ENCODE measurements at places on chromosomes 12 and 14.

DNA sequence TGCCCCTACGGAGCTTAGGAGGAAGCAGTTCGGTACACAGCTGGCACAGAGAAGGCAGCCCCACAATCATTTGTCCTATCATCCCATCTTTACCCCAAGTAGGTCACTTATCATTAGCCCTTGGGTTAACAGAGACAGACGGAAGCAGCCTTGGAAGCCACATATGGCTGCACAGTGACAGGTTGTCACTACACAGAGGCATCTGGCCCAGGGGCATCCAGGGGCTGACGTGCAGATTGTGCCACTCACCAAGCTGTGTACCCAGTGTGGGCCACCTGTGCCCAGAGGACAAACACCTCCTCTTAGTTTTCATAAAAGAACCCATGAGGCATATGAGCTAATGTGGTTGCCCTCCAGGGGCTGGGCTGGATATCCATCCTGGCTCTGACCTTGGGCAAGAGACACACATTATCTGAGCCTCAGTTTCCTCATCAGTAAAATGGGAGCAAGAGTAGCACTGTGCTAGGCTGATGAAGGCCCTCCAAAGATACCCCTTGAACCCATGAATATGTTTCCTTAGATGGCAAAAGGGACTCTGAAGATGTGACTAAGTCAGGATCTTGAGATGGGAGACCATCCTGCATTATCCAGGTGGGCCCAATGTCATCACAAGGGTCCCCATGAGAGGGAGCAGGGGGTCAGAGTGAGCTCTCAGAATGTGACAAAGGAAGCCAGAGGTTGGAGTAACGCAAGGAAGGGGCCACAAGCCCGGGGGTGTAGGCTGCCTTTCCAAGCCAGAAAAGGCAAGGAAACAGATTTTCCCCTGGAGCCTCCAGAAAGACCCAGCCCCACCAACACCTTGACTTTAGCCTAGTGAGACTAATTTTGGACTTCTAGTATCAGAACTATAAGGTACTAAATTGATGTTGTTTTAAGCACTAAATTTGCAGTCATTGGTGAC lies 64.6 kb downstream of the C14orf132 start:
- H3K27me3 ChIP-seq, result no peaks in the 10 kb centered on the region
- DNase-seq, result no peak
- H3K4me3 ChIP-seq, result no peak overlapping the region
- no peak overlapping the region for H3K27ac ChIP-seq
- H3K36me3 ChIP-seq, result no peaks in the 10 kb centered on the region

DNA sequence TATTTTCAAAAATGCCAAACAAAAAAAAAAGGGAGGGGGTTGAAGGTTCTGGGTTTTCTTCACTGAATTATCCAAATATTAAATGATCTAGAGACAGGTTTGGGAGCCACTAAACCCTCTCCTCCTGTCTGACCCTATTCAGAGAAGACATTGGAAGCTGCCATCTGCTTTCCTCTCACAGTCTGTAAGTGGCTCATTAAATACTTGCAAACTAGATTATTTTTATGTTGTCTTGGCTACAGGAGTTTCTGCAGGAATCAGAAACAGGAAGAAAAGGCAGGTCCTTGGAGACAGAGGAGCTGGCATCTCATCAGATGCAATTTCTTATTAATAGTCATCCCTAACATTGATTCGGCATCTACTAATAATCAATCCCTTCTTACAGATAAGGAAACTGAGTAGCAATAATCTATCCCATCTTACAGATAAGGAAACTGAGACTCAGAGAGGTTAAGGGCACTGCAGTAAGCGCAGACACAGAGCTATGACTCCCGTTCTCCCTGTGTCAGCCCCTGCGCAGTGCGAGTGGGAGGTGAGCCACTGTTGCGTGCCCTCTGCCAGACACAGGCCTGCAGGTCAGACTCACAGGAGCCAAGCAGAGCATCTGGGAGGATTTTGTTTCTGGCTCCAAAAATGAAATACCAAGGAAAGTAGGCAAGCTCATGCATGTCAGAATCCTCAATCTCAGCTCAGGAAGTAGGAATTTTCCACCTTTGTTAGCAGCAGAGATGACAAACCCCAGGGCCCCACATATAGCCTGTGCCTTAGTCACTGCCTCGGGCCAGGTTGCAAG lies 11.0 kb downstream of the BDKRB2 start:
- no peaks in the 10 kb centered on the region for H3K27me3 ChIP-seq
- H3K27ac ChIP-seq, result no peak overlapping the region
- no peaks in the 10 kb centered on the region for H3K36me3 ChIP-seq
- DNase-seq, result no peak
- no peaks in the 10 kb centered on the region for H3K4me1 ChIP-seq

DNA sequence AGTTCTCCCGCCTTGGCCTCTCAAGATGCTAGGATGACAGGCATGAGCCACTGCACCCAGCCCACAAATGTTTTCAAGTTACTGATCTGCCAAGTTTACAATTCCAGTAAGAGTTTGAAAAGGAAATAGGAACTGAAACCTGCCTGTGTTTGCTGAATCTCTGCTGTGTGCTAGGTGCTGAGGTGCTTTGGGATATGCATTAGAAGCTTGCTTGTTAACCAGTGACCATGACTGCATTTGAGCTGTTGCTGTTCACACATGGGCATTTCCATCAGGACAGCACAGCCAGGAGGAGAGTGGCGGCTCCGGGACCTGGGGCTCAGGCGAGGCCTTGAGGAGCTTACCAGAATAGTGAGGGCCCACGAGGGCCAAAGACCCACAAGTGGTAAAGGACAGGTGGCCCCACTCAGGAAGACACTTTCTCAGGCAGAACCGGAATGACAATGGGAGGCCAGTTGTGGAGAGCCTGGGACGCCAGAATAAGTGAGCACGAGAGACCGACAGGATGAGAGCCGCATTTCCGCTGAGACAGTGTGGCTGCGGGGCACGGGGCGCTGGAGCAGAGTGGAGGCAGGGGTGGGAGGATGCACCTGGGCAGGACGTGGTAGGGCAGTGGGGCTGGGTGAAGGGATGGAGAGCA lies 54.5 kb upstream of the MMP17 start:
- H3K27ac ChIP-seq, result peak overlapping the region; percentile 79
- H3K4me1 ChIP-seq, result peaks cover 42% of the 10 kb centered on the region
- peaks cover 52% of the 10 kb centered on the region for H3K36me3 ChIP-seq
- peak overlapping the region; percentile 54 for H3K4me3 ChIP-seq
- no peaks in the 10 kb centered on the region for H3K27me3 ChIP-seq

- H3K27ac ChIP-seq, result no peak overlapping the region
- no peaks in the 10 kb centered on the region for H3K27me3 ChIP-seq
- H3K4me3 ChIP-seq, result no peak overlapping the region
- peaks cover 25% of the 10 kb centered on the region for H3K4me1 ChIP-seq
- no peak for DNase-seq
Measured at GRCh38 chr12:57736741-57737466, 1.6 kb downstream of the AGAP2 start.

- no peak for DNase-seq
- H3K36me3 ChIP-seq, result no peaks in the 10 kb centered on the region
- H3K27ac ChIP-seq, result no peak overlapping the region
- no peaks in the 10 kb centered on the region for H3K4me1 ChIP-seq
- no peak overlapping the region for H3K4me3 ChIP-seq
- no peaks in the 10 kb centered on the region for H3K27me3 ChIP-seq
Measured at GRCh38 chr14:70000601-70001000, 121.4 kb downstream of the SMOC1 start.

DNA sequence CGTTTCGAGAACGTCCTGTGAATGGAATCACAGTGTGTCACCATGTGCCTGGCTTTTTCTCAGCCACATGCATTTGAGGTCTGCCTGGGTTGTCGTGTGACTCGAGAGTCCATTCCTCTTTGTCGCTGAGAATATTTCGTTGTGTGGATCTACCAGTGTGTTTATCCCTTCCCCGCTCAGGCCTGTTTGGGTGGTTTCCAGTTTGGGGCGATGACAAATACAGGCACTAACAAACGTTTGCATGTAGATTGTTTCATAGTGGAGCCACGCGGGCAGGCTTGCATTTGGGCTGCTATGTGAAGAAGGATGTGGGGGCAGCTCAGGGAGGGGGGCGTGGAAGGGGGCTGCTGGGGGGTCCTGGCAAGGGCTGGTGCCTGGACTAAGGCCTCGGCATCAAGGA lies 14.1 kb downstream of the RIN3 start:
- H3K4me1 ChIP-seq, result peaks cover 39% of the 10 kb centered on the region
- H3K27ac ChIP-seq, result no peak overlapping the region
- no peaks in the 10 kb centered on the region for H3K27me3 ChIP-seq
- no peak for DNase-seq
- no peak overlapping the region for H3K4me3 ChIP-seq

DNA sequence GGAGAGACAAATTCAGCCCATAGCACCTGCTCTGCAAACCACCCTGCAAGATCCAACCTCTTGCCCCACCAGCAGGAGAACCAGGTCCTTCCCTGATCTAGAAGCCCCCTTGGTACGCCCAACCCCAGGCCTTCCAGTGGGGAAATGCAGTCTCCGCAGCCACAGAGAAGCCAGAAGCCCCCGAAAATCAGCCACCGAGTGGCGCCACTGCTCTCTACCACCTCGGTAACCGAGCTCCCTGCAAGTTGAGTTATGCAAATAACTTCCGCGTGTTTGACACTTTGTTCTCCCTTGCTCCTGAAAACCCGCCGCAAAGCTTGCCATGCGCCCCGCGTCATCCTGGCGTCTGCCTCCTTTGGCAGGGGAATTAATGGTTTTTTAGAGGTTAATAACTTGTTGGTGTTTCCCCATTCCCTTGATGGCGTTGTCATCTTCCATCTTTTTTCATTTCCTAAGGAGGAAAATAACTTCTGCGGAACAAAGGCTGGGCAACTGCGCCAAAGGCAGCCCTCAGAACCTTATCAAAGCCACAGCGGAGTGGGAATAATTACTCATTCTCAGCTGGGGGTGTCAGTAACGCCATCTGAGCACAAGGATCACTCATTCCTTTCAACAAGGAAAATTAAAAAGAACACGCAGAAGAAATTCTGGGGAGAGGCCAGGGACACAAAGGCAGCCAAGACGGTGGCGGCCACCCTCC lies 60.4 kb downstream of the FZD10 start:
- no peak overlapping the region for H3K4me3 ChIP-seq
- peaks cover 34% of the 10 kb centered on the region for H3K27me3 ChIP-seq
- no peak overlapping the region for H3K27ac ChIP-seq
- DNase-seq, result no peak
- no peaks in the 10 kb centered on the region for H3K4me1 ChIP-seq

DNA sequence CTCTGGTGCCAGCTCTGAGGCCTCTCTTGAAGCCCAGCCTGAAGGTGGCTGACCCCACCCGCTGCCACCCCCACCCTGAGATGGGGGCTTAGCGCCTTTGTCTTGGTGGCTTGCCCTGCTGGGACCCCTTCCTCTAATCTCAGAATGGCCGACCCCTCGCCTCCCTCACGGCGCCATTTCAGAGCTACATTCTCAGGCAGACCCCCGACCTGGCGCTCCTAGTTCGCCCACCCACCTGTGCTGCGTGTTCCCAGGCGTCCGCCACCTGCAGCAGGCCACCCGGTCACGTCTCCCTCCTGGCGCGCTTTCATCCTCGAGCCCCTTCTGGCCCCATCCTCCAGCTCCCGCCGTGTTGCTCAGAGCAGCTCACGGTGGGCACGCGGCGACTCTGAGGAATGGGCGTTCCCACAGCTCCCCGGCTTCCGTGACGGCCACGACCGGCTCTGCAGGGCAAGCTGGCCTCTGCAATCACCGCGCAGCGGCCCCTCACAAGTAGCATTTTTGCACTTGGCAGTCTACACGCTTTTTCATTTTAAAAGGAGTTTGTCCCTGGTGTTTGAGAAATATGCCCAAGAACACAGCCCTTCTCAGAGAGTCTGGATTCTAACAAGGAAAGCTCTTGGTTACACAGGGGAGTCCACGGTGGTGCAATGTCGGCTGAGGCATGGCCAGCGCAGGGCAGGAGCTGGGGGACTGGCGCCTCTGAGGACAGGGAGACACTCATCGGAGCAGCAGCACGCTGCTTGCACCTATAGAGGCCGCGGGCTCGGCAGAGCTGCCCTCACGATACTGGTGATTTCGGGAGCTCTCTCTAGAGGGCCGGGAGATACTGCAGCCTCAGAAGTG lies 105.7 kb upstream of the C14orf180 start:
- no peaks in the 10 kb centered on the region for H3K36me3 ChIP-seq
- no peak for DNase-seq
- peaks cover 3% of the 10 kb centered on the region for H3K27me3 ChIP-seq
- H3K4me1 ChIP-seq, result no peaks in the 10 kb centered on the region
- no peak overlapping the region for H3K4me3 ChIP-seq

- peaks cover 12% of the 10 kb centered on the region for H3K4me1 ChIP-seq
- no peaks in the 10 kb centered on the region for H3K27me3 ChIP-seq
- H3K36me3 ChIP-seq, result no peaks in the 10 kb centered on the region
- no peak overlapping the region for H3K27ac ChIP-seq
- no peak overlapping the region for H3K4me3 ChIP-seq
- no peak for DNase-seq
Measured at GRCh38 chr14:104680806-104681688, 8.4 kb upstream of the INF2 start.

DNA sequence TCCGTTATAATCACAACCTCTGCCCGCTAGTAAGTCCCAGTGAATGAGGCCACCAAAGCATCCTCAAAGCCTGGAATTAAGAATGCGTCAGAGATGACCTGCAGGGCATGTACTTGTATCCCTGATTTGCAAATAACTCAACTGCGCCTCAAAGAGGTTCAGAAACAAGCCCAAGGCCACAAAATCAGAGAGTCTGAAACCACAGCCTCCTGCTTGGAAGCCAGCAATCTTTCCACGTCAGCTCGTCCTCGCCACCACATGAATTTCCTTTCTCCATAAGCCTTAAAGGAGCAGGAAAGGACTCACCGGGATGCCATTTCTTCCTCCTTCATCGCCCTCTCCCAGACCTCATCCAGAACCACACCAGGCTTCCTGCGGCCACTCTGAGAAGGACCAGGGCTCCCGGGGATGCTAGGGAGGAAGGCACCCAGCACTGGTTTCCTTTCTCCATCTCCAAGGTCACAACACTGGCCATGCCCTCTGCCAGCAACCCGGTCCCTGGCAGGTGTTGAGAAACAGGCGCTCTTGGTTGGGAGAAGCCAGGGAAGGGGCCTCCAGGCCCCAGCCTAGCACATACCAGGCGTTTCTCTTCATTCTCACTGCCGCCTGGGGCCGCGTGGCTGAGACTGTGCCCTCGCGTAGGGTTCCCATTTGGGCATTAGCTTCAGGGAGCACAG lies 191.2 kb upstream of the DIO3 start:
- no peaks in the 10 kb centered on the region for H3K36me3 ChIP-seq
- no peak for DNase-seq
- H3K27me3 ChIP-seq, result peaks cover 14% of the 10 kb centered on the region
- H3K27ac ChIP-seq, result no peak overlapping the region
- no peak overlapping the region for H3K4me3 ChIP-seq

- H3K36me3 ChIP-seq, result no peaks in the 10 kb centered on the region
- H3K27ac ChIP-seq, result no peak overlapping the region
- no peak overlapping the region for H3K4me3 ChIP-seq
- H3K4me1 ChIP-seq, result no peaks in the 10 kb centered on the region
- peaks cover 39% of the 10 kb centered on the region for H3K27me3 ChIP-seq
Measured at GRCh38 chr14:70245026-70245425, 56.3 kb upstream of the SLC8A3 start.

- H3K4me1 ChIP-seq, result peaks cover 16% of the 10 kb centered on the region
- H3K27ac ChIP-seq, result no peak overlapping the region
- no peaks in the 10 kb centered on the region for H3K36me3 ChIP-seq
- no peak for DNase-seq
Measured at GRCh38 chr12:690466-690865, 27.2 kb upstream of the NINJ2 start.

Data from activated naive CD4-positive, alpha-beta T cell treated with anti-CD3 and anti-CD28 coated beads for 36 hours (primary cell).